ENCODE measurements at places on chromosomes 12 and 14. TPM values are rescaled to one million over a fixed set of nuclear protein-coding genes. Genes with fewer than 3 reads are reported as not detected.

The HPD gene
- total RNA-seq: 0.21 TPM

The MEG3 gene
- 1.0 TPM for total RNA-seq

The FAM177A1 gene
- total RNA-seq: 27.4 TPM

The LIN7A gene
- 5.8 TPM for total RNA-seq

The CBLN3 gene
- total RNA-seq: 1.0 TPM

DNA sequence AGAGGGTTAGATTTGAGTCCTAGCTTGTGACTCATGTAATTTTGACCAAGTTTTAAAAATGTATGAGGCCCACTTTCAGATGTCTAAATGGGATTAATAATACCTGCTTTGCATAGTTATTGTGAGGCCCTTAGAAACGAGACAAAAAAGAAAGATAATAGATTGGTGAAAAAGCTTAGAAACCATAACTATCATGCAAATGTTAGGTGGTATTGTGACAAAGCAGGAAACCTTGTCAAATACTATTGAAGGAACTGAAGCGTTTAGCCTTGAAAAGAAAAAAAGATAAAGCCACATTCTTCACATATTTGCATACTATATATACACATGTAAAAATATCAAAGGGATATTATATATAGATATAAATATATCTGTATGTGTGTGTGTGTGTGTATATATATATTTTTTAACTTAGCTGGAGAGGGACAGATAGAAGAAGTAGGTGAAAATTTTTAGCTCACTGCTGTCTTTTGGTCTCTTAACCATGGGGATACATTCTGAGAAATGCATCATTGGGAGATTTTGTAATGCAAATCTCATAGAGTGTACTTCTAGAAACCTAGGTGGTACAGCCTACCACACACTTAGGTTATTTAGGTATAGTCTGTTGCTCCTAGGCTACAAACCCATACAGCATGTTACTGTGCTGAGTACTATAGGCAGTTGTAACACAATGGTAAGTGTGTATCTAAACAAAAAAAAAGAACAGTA lies 270.3 kb downstream of the CCDC91 start:
- no peak for DNase-seq

GRCh38 chr14:104268725-104269436 lies 130.5 kb downstream of the KIF26A start:
- no peak for DNase-seq

- no peak for DNase-seq
Measured at GRCh38 chr12:46933947-46934346, 108.2 kb upstream of the SLC38A4 start.

- no peak for DNase-seq
Measured at GRCh38 chr14:103859416-103860202, 12.2 kb upstream of the PPP1R13B start.

DNA sequence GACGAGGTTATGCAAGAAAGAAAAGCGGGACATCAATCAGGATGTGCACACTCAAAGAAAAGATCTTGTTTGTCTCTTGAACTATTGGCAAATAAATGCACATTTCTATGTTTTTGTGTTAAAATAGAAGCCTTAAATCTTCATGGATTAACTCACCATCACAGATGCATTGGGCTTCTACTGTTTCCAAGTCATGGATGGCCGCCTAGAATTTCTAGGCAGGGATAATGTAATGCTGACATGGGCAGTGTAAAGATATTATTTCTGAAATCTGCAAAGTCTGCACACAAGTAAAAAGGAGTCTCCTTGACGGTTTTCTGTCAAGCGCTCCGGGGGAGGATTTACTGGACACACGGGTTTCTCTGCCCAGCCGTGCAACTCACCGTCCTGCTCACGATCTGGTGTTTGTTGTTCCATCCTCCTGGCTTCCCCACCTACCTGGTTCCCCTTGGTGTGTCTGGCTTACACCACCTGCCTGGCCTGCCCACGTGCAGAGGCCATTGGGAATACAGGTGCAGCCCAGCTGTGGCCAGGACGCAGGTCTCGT lies 103.3 kb upstream of the FZD10 start:
- no peak for DNase-seq

DNA sequence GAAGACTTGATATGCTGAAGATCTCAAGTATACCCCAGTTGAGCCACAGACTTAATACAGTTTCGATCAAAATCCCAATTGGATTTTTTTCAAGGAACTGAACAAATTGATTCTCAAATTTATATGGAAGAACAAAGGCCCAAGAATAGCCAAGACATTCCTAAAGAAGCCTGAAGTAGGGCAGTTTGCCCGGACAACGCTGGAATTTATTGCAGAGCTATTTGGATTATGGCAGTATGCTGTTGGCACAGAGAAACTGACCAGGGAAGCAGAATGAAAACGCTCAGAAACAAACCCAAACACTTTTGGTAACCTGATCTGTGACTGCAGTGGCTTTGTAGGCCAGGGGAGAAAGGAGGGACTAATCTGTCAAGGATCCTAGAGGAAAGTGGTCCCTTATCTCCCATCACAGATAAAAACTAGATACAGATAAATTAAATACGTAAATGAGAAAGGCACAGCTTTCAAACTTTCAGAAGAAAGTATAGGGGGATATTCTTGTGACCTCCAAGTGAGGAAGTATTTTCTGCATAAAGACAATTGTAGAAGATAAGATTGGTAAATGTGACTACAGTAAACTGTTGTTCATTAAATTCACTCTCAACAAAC lies 35.9 kb upstream of the GSC start:
- no peak for DNase-seq

- DNase-seq: no peak
Measured at GRCh38 chr12:53500142-53500775, 824 bp upstream of the TARBP2 start.

DNA sequence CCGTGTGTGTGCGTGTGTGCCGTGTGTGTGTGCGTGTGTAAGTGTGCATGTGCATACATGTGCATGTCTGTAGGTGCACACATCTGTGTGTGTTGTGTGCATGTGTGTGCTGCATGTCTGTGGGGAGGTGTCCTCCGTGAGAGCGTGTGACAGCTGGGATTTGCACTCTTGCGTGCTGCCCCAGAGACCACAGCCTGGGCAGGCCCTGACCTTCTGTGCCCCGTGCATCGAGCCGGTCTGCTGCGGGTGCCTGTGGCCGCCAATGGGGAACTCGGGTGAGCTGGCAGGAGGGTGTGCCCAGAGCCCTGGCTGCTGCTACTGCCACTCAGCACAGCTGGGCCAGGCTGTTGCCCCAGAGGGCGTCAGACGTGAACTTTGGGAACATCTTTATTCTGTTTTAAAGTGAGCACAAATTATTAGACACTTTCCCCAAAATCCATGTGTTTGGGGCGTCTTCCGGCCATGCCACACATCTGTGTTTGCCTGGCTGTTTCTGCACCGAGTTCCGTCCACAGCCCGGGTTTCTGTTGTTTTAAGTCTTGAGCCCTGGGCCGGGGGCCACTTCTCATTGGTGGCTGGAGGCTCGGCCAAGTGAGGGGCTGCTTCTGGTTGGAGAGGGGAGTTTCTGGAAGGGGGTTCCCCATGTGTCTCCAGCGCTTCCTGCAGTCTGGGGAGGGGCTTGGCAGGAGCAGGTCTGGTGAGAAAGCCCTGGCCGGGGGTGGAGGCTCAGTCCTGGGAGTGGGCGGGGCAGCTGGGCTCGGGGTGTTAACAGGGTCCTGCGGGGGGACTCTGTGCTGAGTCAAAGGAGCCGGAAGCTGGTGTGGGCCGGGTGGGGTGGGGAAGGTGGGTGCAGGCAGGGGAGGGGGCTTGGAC lies 7.6 kb downstream of the CEP170B start:
- no peak for DNase-seq

DNA sequence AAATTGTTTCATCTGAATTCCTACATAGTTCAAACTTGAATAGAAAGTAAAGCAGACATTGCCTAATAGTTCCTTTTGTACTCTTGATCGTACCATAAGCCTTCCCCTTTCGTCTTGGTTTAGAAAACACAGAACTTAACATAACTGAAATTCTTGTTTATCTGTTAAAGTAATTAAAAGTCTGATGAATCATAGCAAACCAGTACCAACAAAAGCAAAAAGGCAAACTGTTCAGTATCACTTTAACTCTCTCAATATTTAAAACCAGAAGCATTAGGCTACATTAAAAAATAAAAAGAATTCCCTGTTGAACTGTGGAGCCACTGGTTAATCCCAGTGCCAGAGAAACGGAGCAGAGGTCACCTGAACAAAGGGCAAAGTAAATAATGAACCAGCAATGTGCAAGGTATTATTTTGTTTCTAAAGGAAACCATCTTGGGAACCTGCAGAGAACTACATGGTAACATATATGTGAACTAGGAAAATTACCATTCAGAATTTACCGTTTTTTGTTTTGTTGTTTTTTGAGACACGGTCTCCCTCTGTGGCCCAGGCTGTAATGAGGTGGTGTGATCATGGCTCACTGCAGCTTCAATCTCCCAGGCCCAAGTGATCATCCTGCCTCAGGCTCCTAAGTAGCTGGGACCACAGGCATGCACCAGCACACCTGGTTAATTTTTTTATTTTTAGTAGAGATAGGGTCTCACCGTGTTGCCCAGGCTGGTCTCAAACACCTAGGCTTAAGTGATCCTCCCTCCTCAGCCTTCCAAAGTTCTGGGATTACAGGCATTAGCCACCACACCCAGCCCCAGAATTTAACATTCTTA lies 17.1 kb upstream of the HIGD1C start:
- DNase-seq: no peak

GRCh38 chr12:96743606-96744005 lies 163.5 kb upstream of the NEDD1 start:
- no peak for DNase-seq
